Activated CD8-positive, alpha-beta memory T cell treated with anti-CD3 and anti-CD28 coated beads for 4 hours (primary cell): ENCODE measurements at places on chromosomes 7 and 10.

DNA sequence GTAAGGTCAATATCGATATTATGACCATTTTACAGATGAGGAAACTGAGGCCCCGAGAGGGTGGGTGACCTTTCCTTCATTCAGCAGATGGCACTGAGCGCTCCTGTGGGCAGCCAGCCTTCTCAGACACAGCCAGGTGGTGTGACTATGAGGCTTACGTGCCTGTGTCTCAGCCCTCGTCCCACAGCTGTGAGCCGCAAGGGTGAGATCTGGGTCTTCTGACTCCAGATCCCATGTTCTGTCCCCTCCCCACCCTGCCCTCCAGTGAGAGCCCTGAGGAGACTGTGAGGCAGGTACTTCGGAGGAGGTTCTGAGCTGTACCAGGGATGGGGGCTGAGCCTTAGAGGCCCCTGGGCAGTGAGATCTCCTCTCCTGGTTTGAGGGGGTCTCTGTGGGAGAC lies 613.8 kb upstream of the FOXK1 start:
- no peak for DNase-seq

DNA sequence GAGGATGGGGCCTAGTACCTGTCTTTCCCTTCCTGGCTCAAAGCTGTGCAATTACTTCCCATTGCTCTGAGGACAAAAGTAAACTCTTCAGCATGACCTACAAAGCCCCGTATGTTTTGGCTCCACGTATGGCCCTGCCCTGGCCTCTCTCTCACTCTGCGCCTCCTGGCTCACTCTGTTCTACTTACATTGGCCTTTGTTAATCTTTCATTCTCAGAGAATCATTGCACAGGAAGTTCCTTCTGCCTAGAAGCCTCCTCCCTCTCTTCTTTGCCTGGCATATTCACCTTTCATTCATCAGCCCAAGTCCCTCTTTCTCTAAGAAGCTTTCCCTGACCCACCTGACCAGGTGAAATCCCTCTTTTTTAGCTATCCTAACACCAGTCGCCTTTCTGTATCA lies 23.9 kb downstream of the LIPM start:
- no peak for DNase-seq

DNA sequence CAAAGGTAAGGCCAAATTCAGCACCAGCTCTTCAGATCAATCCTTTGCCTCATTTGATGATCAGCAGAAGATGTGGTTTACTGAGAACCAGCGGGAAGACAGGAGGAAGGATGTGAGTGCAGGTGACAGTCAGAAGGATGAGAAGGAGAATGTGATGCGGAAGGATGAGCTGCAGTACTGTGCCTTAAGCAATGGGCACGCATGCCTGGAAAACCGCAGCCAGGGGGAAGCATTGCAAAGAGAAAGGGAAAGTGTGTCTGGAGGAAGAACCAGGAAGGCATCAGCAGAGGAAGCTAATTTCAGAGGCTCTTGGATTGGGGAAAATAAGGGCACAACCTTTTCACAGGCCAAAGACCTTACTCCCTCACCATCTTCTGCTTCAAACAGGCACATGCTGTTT lies 25.7 kb downstream of the C10orf71 start:
- DNase-seq: no peak

GRCh38 chr7:25860275-25861163 lies 291.5 kb upstream of the NFE2L3 start:
- DNase-seq: no peak

DNA sequence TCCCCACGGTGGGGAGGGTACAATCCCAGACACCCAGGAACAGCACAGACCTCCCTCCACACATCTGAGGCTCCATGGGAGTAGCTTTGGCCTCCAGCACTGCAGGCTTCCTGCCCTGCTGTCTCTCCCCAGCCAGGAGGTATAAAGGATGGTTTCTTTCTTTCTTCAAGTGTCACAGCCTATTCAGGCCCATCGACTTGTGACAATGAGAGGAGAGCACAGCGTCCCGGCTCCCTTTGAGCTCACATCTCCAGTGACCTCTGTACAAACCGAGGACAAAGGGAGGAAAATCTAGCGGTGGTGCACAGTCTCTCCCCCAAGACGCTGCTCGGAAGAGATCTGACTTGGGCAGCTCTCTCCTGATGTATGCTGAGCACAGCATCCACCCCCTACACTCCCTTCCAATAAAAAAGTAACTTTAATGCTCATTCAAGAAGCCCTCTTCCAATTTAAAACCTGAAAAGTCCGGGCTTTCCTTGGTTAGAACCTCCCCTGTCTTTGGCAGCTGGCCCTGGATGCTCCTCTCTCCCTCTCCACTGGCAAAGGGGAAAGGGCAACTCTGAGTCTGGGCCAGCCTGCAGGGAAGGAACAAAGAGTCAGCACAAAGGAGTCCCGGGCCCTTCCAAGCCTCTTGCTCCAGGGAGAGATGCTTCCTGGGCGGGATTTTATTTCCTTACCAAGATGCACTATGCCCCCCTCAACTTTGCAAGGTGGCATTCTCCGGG lies 18.0 kb downstream of the CHST15 start:
- DNase-seq: no peak

DNA sequence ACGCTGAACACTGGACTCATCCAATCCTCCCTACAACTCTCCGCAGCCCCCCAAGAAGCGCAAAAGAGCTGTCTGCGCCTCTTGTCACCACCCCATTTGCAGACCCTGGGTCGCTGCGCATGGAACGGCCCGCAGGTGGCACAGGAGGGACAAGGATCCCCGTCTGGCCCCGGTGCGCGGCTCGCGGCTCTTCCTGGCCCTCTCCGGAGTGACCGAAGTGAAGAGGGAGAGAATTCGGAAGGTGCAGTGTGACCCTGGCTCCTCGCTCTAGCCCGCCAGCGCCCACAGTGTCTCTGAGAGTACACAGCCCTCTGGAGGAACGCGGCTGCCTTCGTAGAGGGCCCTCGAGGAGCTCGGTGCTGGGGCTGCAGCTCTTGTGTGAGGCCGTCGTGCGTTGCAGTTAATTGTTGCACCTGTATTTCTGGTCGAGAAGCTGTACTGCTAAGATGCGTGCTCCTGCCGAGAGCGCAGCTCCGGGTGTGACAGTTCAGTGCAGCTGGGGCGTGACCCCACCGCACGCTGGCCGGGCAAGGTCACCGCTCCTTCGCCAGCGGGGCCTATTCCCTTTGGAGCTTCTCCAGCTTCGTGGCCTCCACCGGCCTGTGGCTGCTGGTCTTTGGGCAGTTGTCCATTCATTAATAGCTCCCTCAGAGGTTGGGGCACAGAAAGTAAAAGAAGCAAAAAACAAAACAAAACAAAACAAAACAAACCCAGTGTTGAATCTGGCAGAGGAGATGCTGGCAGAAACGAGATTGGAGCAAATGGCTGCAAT lies 119.0 kb downstream of the SEC23IP start:
- DNase-seq: no peak

GRCh38 chr7:137439829-137440825 lies 96.6 kb upstream of the PTN start:
- no peak for DNase-seq

GRCh38 chr10:113945075-113945686 lies 90.7 kb downstream of the NHLRC2 start:
- no peak for DNase-seq

DNA sequence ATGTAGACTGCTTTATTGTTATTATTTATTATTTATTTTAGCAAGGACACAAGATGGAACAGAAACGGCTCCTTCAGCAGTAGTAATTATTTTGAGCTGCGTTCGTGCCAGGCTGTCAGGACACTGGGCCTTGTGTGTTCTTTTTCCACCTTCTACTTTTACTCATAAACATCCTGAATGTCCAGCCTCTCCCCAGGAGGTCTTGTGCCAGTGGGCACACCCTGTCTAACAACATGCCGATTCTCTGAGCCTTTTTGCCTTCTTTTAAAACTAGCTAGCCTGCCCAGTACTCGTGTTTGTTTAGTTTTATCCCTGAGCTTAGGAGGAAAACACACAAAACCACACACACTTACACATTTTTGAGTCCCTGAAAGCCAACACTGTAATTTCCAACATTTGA lies 1.2 kb downstream of the SCIN start:
- DNase-seq: no peak

GRCh38 chr7:68694656-68695055 lies 903.6 kb upstream of the AUTS2 start:
- no peak for DNase-seq

GRCh38 chr7:23721456-23721855 lies 11.4 kb downstream of the STK31 start:
- no peak for DNase-seq

DNA sequence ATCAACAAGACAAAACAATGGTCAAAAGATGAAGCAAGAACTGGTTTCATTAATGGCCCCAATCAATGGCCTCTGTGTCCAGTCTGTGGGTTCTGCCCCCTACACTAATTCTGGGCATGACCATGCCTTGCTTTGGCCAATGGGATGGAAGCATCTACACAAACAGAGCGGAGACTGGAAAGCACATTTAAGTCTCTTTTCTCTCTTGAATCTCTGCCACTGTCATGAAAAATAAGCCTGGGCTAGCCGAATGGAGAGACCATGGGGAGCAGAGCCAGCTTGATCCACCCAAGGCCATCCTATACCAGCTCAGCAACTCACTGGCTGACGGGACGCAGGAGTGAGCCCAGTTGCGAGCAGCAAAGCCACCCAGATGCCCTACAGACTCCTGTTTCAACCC lies 30.9 kb downstream of the ANKRD16 start:
- no peak for DNase-seq

- DNase-seq: no peak
Observed at GRCh38 chr10:89471110-89471809, 56.9 kb downstream of the IFIT5 start.

- no peak for DNase-seq
Observed at GRCh38 chr10:43912469-43912868, 263.8 kb upstream of the ZNF32 start.

DNA sequence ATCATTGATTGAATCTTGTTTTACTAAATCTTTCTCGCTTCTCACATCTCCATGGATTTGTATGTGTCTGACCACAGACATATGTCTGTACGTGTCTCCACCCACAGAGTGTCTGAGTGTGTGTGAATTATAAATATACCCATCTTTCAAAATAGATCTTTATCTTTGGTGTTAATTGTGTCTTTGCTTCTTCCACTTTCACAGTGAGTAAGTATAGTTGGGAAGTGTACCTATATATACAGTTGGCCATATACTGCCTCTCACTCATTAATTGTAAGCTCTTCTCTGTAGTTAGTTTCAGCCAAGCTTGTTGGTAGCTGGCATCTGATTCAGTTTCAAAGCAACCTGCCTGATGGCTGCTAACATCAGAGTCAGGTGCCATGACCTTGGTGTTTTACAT lies 18.4 kb downstream of the EEPD1 start:
- DNase-seq: no peak
